ENCODE measurements at places on chromosomes 4 and X.

- peak; percentile 79 for DNase-seq
Observed at GRCh38 chrX:24097741-24098260, 43.0 kb downstream of the EIF2S3 start.

GRCh38 chrX:7779644-7780043 lies 63.3 kb upstream of the VCX start:
- DNase-seq, result no peak

DNA sequence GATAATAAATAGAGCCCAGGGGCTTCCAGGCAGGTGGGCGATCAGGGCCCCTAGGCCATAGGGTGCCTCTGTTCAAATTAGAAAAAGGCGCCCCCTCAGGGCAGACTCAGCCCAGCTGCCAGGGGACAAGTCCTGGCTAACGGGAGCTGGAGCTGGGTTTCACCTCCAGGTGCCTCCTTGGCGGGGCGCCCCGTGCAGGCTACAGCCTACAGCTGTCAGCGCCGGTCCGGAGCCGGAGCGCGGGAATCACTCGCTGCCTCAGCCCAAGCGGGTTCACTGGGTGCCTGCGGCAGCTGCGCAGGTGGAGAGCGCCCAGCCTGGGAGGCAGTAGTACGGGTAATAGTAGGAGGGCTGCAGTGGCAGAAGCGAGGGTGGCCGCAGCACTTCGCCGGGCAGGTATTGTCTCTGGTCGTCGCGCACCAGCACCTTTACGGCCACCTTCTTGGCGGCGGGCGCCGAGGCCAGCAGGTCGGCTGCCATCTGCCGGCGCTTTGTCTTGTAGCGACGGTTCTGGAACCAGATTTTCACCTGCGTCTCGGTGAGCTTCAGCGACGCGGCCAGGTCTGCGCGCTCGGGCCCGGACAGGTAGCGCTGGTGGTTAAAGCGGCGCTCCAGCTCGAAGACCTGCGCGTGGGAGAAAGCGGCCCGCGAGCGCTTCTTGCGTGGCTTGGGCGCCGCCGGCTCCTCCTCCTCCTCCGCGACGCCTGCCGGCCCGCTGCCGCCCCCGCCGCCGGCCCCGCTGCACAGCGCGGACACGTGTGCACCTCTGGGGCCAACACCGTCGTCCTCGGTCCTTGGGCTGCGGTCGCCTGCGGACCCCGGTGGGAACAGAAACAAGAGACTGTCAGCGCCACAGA lies 2.4 kb downstream of the NKX3-2 start:
- no peak for DNase-seq

GRCh38 chr4:183011213-183011907 lies 87.7 kb upstream of the WWC2 start:
- no peak for DNase-seq

- DNase-seq, result no peak
Observed at GRCh38 chr4:26330186-26330787, 9.5 kb downstream of the RBPJ start.

GRCh38 chr4:5037553-5038551 lies 13.4 kb upstream of the STK32B start:
- peak; percentile 98 for DNase-seq

All from AG09319 (cell line).